Naive thymus-derived CD4-positive, alpha-beta T cell (primary cell): ENCODE measurements at places on chromosomes 7 and 10. TPM values are rescaled to one million over a fixed set of nuclear protein-coding genes. Genes with fewer than 3 reads are reported as not detected.

DNA sequence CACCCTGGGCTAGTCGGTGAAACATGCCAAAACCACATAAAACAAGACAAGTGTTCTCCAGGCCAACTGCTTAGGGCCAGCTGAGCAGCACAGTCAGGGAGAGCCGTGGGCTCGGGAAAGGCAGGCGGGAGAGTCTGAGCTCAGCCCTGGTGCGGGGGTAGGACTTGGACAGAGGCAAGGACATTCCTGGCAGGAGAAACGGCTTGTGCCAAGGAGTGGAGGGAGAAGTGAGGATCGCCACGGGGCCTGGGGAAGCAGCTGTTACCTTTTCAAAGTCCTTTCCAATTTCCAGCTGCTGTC, 4.2 kb downstream of the ELN start:
- no peaks in the 10 kb centered on the region for H3K36me3 ChIP-seq
- no peak overlapping the region for H3K4me3 ChIP-seq
- no peak for DNase-seq

DNA sequence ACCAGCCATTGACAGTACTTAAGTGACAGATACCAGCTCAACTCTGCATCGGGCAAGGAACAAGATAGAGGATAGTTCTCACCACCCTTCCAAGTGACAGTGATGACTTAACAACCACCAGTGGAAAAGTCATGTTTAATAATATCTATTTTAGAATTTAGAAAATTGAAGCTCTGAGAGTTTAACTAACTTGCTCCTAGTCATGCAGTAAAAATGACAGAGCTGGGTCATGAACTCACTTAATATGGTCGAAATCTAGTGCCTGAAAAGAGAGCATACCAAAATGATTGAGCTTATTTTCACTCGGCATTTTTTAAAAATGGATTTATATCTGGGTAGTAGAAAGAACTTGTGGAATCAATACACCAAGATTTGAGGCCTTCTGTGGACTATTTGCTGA, 367.8 kb upstream of the IGFBP3 start:
- H3K27me3 ChIP-seq: no peaks in the 10 kb centered on the region
- H3K27ac ChIP-seq: no peak overlapping the region
- no peak overlapping the region for H3K4me3 ChIP-seq
- no peaks in the 10 kb centered on the region for H3K4me1 ChIP-seq

DNA sequence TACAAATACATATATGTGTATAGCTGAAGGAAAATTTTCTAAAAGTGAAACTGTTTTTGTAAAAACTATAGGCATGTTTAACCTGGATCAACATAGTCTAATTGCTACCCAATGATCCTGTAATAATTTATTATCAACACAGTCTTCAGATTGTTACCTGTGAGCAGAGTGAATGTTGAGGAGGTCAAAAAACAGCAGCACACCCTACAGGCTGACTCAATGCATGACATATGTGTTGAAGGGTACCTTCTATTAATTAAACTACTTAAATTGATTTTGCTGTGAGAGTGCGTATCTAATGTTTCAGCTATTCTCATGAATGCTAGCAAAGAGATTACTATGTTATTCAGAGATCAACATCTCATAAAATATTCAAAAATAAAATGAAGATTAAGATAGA, 411.4 kb downstream of the TNS3 start:
- H3K36me3 ChIP-seq: no peaks in the 10 kb centered on the region
- no peak overlapping the region for H3K27ac ChIP-seq
- H3K4me3 ChIP-seq: no peak overlapping the region

DNA sequence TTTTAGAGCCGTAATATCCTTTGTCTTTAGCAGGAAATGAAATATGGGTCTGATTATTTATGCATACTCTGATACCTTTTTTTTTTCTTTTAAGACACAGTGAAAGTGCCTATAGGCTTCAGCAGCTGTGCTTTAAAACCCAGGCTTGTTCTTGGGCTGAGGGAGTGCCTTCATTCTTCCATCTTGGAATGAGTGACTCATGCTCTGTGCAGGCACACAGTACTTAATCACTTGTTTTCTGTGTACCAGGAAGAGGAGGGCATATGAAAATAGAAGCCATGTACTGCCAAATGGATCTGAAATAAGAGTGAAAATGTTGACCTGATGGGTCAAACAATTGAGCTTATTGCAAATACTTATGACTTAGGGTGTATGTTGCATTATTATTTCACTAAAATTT, 12.0 kb downstream of the INPP5F start:
- H3K4me3 ChIP-seq: no peak overlapping the region
- no peak overlapping the region for H3K27ac ChIP-seq
- H3K36me3 ChIP-seq: no peaks in the 10 kb centered on the region

DNA sequence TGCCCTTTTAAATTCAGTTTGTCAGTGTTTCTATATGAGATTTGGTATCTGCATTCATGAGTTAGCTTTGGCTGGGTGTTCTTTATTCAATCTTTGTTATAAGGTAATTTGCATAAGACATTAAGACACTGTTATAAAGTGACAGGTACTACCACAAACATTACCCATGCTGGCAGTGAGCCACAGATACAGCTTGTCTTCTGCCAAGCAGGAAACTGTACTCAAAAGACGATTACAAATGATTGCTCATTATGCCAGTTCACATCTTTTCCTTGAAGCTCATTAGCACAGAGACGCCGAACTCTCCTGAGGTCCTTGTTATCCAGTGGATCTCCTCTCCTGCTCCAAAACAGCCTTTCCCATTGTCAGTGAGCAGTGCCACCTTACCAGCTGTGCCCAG, 30.4 kb downstream of the AMPH start:
- H3K27ac ChIP-seq: no peak overlapping the region
- no peak for DNase-seq
- no peaks in the 10 kb centered on the region for H3K4me1 ChIP-seq
- H3K36me3 ChIP-seq: no peaks in the 10 kb centered on the region
- no peaks in the 10 kb centered on the region for H3K27me3 ChIP-seq

The CHRM2 gene
- not detected for total RNA-seq

GRCh38 chr10:24825551-24825950, 101.9 kb upstream of the ARHGAP21 start:
- no peaks in the 10 kb centered on the region for H3K27me3 ChIP-seq
- H3K4me3 ChIP-seq: no peak overlapping the region
- H3K36me3 ChIP-seq: no peaks in the 10 kb centered on the region
- no peak for DNase-seq

- H3K27ac ChIP-seq: no peak overlapping the region
- H3K27me3 ChIP-seq: peaks cover 14% of the 10 kb centered on the region
- DNase-seq: no peak
- no peaks in the 10 kb centered on the region for H3K36me3 ChIP-seq
- H3K4me3 ChIP-seq: no peak overlapping the region
Measured at GRCh38 chr7:132576721-132577085, 433 bp upstream of the PLXNA4 start.

DNA sequence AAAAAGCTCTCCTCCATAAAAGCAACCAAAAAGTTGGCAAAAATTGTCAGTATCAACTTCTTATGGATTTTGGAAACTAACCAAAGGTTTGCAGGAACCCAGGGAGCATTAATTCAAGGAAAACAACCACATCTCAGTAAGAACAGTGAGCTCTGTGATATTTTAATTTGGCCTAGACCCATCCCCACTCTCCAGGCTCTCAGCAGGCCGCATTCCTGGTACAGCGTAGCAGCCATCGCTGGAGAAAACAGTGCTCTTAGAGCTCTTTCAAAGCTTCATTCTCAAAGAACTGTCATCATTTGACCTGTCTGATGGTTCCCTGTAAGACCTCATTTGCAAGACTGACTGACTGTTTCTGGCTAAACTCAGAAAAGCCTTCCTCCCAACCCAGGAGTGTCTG, 81.9 kb downstream of the NUDCD3 start:
- no peak overlapping the region for H3K4me3 ChIP-seq
- no peaks in the 10 kb centered on the region for H3K36me3 ChIP-seq
- no peak overlapping the region for H3K27ac ChIP-seq
- H3K4me1 ChIP-seq: no peaks in the 10 kb centered on the region
- DNase-seq: no peak

The GATAD1 gene
- total RNA-seq: 34.7 TPM

DNA sequence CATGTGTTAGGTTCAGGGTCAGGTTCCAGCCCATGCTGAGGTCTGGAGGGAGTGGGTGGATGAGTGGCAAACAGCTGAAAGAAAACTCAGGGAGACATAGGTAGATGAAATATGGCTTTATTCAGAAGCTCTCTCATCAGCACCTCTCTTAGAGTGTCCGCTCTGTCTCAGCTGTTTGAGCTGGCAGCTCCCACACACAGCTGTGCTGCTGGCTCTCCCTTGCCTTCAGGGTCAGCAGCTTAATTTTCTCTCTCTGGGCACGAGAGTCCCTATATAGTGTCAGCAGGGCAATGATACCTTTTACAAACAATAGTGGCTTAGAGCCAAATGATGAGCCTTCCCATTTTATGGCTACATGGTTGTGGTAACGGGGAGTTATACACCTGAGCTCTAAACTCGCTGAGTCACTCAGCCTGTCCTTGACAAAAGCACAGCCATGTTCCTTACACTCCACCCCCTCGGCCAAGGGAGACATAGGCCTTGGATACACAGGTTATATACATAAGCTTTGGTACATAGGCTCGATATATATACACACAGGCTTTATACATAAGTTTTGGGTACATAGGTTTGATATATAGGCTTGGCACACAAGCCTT, 10.4 kb downstream of the RNF133 start:
- H3K27me3 ChIP-seq: no peaks in the 10 kb centered on the region
- H3K4me1 ChIP-seq: no peaks in the 10 kb centered on the region
- H3K36me3 ChIP-seq: no peaks in the 10 kb centered on the region

DNA sequence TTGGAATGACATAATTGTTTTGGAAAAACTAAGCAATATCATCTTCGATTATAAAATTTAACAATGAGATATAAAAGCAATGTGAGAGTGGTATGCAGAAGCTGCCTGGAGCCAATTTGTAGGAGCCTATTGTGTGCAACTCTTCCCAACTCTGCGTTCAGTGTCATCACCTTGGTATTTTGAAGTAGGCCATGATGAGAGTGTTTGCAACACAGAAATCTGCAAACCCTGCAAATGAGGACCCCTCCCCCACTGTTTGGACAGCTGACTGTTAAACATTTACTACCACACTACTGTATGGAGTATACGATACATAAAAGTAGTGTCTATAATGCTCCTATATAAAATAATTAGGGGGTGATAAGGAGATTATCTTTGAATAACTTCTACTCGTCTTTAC, 531.3 kb downstream of the ATRNL1 start:
- no peak overlapping the region for H3K4me3 ChIP-seq
- DNase-seq: no peak
- H3K36me3 ChIP-seq: no peaks in the 10 kb centered on the region

GRCh38 chr7:101121991-101122932, 4.6 kb upstream of the SERPINE1 start:
- no peak overlapping the region for H3K27ac ChIP-seq
- DNase-seq: no peak
- H3K4me1 ChIP-seq: peaks cover 6% of the 10 kb centered on the region
- H3K27me3 ChIP-seq: no peaks in the 10 kb centered on the region

- H3K36me3 ChIP-seq: no peaks in the 10 kb centered on the region
- H3K27me3 ChIP-seq: no peaks in the 10 kb centered on the region
- no peak for DNase-seq
- no peaks in the 10 kb centered on the region for H3K4me1 ChIP-seq
- H3K27ac ChIP-seq: no peak overlapping the region
- H3K4me3 ChIP-seq: no peak overlapping the region
Measured at GRCh38 chr7:147363101-147363500, 1227.5 kb upstream of the C7orf33 start.

The C10orf105 gene
- total RNA-seq: 0.13 TPM

The RBP3 gene
- total RNA-seq: not detected in 2 replicates

The PLCE1 gene
- total RNA-seq: 0.03 TPM

DNA sequence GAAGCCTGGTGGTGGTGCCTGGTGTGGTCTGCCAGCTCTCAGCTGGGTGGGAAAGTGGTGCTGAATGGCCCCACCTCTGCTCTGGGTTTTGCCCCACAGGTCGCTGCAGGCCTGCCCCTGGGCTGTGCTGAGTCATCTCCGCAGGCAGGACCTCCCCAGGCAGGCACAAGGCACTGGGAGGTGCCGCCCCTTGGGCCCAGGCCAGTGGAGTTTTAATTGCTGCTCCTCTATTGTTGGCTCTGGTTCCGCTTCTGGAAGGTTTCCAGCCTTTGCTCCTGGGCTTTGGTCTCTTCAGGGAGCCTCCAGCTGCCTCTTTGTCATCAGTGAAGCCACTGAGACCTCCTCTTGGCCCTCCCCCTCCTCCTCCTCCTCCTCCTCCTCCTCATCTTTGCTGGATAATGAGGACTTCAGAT, 180.3 kb upstream of the GRB10 start:
- DNase-seq: no peak
- H3K27ac ChIP-seq: no peak overlapping the region
- H3K4me1 ChIP-seq: no peaks in the 10 kb centered on the region
- no peaks in the 10 kb centered on the region for H3K36me3 ChIP-seq

DNA sequence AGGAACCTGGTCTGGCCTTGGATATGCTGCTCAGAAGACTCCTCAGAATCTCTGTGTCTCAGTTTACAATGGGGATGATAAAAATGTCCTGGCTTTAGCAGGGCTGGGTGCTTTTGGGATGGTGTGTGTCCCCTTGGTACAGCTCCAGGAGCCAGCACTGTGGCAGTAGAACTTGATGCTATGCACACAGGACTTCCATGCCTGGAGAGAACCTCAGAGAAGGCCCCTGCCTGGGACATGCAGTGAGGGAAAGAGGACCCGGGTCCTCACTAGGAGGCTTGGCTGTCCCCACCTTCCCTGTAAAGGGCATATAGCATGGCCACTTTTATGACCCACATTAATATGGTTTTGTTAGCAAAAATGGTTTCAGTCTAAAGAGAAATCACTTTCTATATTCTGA, 100.5 kb downstream of the GLRX3 start:
- H3K4me1 ChIP-seq: no peaks in the 10 kb centered on the region
- H3K27ac ChIP-seq: no peak overlapping the region
- no peaks in the 10 kb centered on the region for H3K27me3 ChIP-seq
- no peaks in the 10 kb centered on the region for H3K36me3 ChIP-seq
- H3K4me3 ChIP-seq: no peak overlapping the region

- no peaks in the 10 kb centered on the region for H3K36me3 ChIP-seq
- H3K4me3 ChIP-seq: no peak overlapping the region
- H3K27me3 ChIP-seq: no peaks in the 10 kb centered on the region
- H3K27ac ChIP-seq: no peak overlapping the region
- DNase-seq: no peak
- H3K4me1 ChIP-seq: no peaks in the 10 kb centered on the region
Measured at GRCh38 chr7:27846388-27846787, 106.4 kb downstream of the TAX1BP1 start.

DNA sequence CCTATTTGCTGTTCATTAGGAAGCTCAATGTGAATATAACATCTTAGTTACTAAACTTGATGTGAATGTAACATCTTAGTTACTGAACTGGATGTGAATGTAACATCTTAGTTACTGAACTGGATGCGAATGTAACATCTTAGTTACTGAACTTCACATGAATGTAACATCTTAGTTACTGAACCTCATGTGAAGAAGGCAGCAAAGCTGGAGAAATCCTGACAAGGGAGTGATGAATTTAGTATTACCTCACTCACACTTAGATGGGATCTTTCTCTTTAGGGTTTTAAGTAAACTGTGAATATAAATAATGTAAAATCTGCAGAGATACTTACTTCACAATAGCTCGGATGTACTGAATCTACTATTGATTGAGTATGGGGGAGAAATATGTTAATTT, 73.6 kb downstream of the ETV1 start:
- no peaks in the 10 kb centered on the region for H3K27me3 ChIP-seq
- H3K27ac ChIP-seq: no peak overlapping the region
- no peaks in the 10 kb centered on the region for H3K36me3 ChIP-seq
- no peak for DNase-seq
- H3K4me1 ChIP-seq: no peaks in the 10 kb centered on the region
